ENCODE measurements at places on chromosomes 13 and 19.

- DNase-seq = no peak
These were observed 14.7 kb downstream of the ATP11A start for GRCh38 chr13:112704308-112705145.

GRCh38 chr19:21693399-21693798, 74.0 kb downstream of the ZNF100 start:
- no peak for DNase-seq

- peak; percentile 35 for DNase-seq
These were observed 7.7 kb downstream of the IRF2BP1 start for GRCh38 chr19:45878043-45878794.

DNA sequence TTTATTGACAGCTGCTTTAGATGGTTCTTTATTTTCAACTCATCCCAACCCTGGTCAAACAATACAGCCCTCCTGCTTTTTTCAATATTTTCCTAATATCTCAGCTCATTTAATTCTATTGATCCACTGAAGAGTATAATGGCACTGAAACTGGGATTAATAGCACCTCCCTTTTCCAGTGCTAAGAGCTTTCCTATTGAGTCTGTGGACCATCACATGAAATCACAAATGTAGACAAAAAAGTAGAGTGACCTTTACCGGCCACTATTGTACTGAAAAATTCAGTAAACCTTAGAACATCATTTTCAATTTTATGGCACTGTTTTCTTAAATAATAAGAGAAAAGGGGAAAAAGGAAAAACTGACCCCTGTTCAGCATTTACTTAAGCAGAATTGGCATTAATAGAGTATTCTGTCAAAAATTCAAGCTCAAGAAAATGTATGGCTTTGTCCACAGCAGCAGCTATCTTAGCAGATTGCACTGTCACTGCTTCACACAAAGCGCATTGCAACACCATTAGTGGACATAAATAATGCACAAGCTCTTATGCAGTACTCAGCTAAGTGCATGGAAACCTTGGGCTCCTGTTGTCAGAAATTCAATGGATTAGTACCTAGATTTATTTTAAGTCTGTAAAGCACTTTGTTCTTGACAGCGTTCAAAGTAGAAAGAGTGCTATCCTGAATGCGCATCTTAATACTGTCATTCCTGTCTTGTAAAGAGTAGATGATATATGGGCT, 851.0 kb upstream of the KLHL1 start:
- no peak for DNase-seq

DNA sequence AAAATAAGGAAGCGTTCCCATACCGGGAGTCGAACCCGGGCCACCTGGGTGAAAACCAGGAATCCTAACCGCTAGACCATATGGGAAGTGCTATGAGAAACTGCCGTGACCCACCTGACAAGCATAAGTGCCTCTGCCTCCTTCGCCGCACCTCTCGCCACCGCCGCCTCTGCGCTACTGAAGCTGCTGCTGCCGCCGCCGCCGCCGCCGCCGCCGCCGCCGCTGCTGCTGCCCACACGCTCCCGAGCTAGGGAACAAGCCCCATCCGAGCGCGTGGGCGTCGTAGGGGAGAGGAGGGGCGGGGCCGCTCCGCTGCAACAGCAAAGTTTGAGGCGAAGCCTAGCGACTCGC, 610 bp upstream of the WBP4 start:
- peak; percentile 86 for DNase-seq

- peak; percentile 82 for DNase-seq
These were observed at the start of gene ADAMTSL5 for GRCh38 chr19:1512671-1513498. ADAMTSL5 (minus strand) TSS chr19:1513019; CDS start chr19:1510943, 2,076 bp downstream.

DNA sequence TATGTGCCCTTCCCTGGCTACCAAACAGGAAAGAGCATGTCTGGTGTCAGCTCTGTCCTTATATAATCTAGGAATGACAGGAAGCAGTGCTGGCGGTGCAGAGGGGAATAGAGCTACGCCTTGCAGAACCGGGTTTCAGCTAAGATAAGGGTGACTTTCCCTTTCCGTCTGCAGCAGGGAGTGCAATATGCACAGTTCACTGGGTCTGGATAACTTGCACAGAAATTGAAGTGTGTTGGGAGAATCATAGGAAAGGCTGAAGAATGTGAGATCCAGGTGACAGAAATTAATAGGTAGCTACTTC, 90.0 kb upstream of the TSHZ3 start:
- DNase-seq = no peak

- DNase-seq = no peak
These were observed 21.9 kb downstream of the ANKRD27 start for GRCh38 chr19:32652894-32653598.

DNA sequence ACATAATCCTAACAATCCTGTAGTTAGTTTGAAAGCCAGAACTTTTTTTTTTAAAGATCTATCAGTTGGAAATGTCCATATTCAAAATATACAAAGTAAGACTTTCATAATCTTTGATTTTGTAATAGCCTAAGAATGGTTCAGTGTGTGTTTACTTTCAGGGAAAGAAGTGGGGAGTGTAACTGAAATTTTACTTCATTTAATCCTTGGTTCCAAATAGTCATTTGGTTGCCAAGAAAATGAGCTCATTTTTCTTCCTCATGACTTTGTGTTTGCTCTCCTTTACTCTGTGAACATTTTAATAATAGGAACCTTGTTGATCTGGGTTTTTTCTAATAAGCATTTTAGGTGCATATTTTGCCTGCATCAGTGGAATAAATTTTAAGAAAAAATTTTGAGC, 278.8 kb downstream of the SLITRK6 start:
- no peak for DNase-seq

DNA sequence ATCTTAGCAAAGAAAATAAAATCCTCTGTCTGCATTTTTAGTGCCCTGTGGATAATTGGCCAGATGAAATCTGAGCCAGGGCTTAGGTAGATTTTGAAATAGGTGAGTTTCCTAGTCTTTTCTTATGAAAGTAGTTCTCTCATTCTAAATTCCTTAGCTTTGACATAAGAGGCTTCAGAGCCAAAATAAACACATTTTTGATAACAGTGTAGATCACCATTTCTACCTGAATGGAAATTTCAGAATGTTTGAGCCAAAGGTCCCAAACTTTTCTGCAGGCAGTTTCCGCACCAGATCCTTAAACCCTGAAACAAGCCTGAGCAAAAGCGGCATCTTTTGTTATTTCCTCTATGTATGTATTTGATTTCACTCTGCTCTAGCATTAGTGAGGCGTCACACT, 551.2 kb downstream of the EFNB2 start:
- DNase-seq = no peak

Data from activated CD4-positive, alpha-beta T cell treated with anti-CD3 and anti-CD28 coated beads, Interleukin-10, Interleukin-2, amounts not matched to agents 100 ng/mL and 50 ng/mL, durations not matched to agents 16 hours and 8 hours (primary cell).